Activated CD8-positive, alpha-beta T cell treated with anti-CD3 and anti-CD28 coated beads for 36 hours (primary cell): ENCODE measurements at places on chromosomes 3 and 15. TPM values are rescaled to one million over a fixed set of nuclear protein-coding genes. Genes with fewer than 3 reads are reported as not detected.
A peak's percentile ranks its signal among the peaks of the same experiment; 100 is the strongest.

DNA sequence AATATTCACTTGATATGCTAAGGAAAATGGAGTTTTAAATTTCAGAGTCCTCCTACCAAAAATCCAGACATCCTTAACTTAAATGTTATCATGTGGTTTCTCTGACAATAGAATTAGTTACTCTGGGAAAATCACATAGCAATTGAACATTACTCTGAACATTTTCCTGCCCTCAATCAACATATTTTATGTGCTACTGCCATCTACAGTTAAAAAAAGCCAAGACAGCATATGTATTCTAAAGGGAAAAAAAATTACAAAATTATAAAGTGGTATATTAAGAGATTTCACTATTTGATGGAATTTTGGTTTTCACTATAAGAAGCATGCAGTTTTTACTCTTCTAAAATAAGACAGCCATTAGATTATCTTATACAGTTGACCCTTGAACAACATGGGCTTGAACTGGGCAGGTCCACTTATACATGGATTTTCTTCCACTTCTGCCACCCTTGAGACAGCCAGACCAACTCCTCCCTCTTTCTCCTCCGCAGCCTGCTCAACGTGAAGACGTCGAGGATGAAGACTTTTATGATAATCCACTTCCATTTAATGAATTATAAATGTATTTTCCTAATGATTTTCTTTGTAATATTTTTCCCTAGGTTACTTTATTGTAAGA is 122.3 kb downstream of the ATP1B3 start:
- no peak for DNase-seq

- DNase-seq: peak; percentile 70
Measured at GRCh38 chr3:184727357-184728009, 15.6 kb upstream of the MAGEF1 start.

DNA sequence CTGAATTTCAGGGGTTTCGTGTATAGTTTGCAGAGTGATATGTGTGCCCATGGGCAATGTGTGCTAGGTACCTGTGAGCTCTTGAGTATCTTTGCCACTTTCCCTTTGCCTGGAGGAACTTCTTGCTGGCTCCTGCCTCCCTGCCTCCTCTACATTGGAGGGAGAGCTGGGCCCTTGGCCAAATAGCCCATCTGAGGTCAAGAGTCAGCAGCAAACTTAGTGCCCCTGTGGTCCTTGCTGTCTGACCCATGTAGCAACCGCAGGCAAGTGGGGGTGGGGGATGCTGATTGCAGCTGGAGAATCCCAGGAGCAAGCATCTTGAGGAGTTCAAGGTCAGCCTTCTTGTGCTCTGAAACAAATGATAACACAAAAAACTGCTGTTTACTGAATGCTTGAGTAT is 5.4 kb upstream of the TBC1D21 start:
- DNase-seq: no peak

- DNase-seq: no peak
Measured at GRCh38 chr15:25683911-25684310, 179.2 kb downstream of the ATP10A start.

- DNase-seq: no peak
Measured at GRCh38 chr3:122880624-122881023, 85.8 kb downstream of the SLC49A4 start.

- no peak for DNase-seq
Measured at GRCh38 chr3:38226273-38226672, 39.3 kb upstream of the SLC22A13 start.

GRCh38 chr15:48427479-48427878 is 96.2 kb downstream of the DUT start:
- no peak for DNase-seq

GRCh38 chr3:116339441-116340028 is 105.8 kb downstream of the LSAMP start:
- no peak for DNase-seq

GRCh38 chr3:77147836-77148578 is 108.1 kb downstream of the ROBO2 start:
- no peak for DNase-seq

GRCh38 chr15:62631076-62631724 is 411.3 kb upstream of the TPM1 start:
- no peak for DNase-seq

DNA sequence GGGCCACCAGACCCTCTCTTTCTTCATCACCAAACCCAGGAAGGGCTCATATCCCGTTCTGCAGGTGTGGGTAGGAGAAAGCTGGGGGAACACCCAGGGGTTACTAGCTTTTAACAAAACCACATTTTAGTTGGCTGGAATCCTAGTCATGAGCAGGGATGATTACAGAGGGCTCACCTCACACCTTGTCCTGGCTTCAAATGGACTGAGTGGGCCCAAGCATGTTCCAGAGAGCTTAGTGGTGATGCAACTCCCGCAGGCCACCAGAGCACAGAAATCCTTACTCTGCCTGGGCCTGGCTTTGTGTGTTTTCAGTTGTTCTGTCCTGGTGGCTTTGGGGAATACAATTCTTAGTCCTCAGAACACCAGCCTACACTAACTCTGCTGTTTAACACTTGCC is 56.8 kb upstream of the RYK start:
- no peak for DNase-seq

Gene TM6SF1
- total RNA-seq: 5.6 TPM

Gene XRN1
- total RNA-seq: 43.5 TPM

Gene PRSS50
- not detected for total RNA-seq

Gene OR5K2
- not detected for total RNA-seq
